ENCODE measurements at places on chromosomes 2 and 18.

GRCh38 chr2:149826471-149827125 is 239.0 kb upstream of the MMADHC start:
- no peak for DNase-seq
- no peaks in the 10 kb centered on the region for H3K4me1 ChIP-seq
- H3K4me3 ChIP-seq: no peak overlapping the region
- no peaks in the 10 kb centered on the region for H3K36me3 ChIP-seq
- H3K27ac ChIP-seq: no peak overlapping the region

- H3K27ac ChIP-seq: no peak overlapping the region
- no peak for DNase-seq
- no peaks in the 10 kb centered on the region for H3K36me3 ChIP-seq
- H3K4me3 ChIP-seq: no peak overlapping the region
- no peaks in the 10 kb centered on the region for H3K4me1 ChIP-seq
Observed at GRCh38 chr18:12462242-12462641, 54.5 kb downstream of the PRELID3A start.

- no peaks in the 10 kb centered on the region for H3K4me1 ChIP-seq
- peaks cover 4% of the 10 kb centered on the region for H3K27me3 ChIP-seq
- DNase-seq: no peak
- no peak overlapping the region for H3K4me3 ChIP-seq
- no peak overlapping the region for H3K27ac ChIP-seq
Observed at GRCh38 chr2:1789610-1790009, 45.3 kb upstream of the PXDN start.

DNA sequence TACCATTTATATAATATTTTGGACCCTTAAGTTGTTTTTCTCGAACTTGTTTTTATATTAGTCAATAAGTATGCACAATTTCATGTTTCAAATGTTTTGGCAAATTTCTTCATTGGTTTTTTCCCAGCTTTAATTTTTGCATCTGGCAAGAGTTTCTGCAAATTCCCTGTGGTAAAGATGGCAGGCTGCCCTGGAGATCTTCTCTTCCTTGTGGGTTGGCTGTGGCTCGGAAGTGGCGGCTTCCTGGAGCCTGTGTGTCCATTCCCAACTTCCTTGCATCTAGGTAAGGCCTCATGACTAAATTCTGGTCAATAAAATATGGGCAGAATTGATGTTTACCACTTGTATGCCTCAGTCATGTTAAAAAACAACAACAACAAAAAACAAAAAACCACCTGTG is 818.6 kb downstream of the EPHA4 start:
- H3K27me3 ChIP-seq: no peaks in the 10 kb centered on the region
- H3K36me3 ChIP-seq: no peaks in the 10 kb centered on the region
- no peak for DNase-seq
- H3K27ac ChIP-seq: no peak overlapping the region
- H3K4me1 ChIP-seq: no peaks in the 10 kb centered on the region

Data from HCT116 (cell line).